ENCODE measurements at places on chromosomes 7 and 10.
A peak's percentile ranks its signal among the peaks of the same experiment; 100 is the strongest.

DNA sequence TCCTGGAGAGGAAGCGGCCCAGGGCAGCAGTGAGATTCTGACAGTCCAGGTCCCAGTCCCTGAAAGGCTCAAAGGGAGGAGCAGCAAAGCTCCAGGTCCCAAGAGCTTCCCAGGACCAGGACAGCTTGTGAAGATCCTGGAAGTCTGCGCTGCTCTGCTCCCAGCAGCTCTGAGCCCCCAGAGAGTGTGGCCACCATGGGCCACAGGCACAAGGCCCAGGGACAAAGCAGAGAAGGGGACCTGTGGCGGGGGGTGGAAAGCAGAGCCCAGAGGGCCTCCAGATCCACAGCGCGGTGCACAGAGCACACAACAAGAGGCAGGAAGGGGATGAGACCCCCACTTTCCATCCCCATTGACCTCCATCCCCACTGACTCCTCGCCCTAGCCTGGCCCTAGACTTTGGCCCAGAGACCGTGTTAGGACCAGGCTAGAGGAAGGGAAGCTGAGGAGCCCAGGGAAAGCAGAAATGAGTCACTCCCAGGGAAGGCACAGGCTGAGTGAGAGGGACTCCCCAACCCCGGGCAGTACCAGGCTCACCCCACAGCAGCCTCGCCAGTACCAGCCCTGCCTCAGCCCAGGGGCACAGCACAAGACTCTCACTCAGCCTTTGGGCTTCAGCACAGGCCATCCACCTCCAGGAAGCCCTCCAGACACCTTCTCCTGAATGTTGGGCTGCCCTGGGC, 75.5 kb downstream of the GRID1 start:
- no peak for DNase-seq

- no peak for DNase-seq
These were observed 42.3 kb downstream of the COA1 start for GRCh38 chr7:43686991-43687390.

DNA sequence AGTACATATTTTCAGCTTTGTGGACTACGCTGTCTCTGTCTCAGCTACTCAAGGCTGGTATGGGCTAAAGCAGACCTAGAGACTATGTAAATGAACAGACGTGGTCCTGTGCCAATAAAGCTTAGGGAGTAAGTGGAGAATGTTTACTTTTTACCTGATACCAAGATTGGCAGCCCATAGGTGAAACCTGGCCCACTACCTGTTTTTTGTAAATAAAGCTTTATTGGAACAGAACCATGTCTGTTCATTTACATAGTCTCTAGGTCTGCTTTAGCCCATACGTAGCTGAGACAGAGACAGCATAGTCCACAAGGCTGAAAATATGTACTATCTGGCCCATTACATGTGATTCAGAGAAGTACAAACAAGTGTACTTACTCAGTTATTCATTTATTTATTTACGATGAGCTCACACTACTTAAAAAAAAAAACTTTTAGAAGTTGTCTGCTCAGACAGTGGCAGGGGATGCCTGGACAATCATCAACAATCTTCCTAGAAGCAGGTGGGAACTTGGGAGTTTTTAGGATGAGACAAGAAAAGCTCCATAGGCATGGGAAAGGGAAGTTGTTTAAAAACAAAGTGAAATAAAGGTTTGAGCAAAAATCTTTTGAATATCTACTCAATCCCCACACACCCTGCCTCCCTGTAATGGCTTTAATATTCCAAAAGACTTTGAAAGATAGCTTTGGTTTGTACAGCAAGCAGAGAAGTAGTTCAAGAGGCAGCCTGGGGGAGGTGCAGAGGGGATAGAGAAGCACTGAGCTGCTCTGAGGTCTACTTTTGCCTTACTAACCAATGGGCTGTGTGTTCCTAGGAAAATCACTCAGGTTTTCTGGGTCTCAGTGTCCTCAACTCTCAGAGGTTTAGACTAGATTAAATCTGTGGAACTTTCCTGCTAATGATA, 114.4 kb upstream of the AFAP1L2 start:
- DNase-seq: no peak

GRCh38 chr10:123570898-123571515, 95.1 kb upstream of the GPR26 start:
- no peak for DNase-seq

GRCh38 chr7:110358028-110358427, 732.9 kb upstream of the LRRN3 start:
- DNase-seq: no peak

- DNase-seq: no peak
These were observed 744.0 kb downstream of the PHTF2 start for GRCh38 chr7:78542541-78542940.

GRCh38 chr10:80459047-80459865, 5.1 kb downstream of the TSPAN14 start:
- peak; percentile 70 for DNase-seq

DNA sequence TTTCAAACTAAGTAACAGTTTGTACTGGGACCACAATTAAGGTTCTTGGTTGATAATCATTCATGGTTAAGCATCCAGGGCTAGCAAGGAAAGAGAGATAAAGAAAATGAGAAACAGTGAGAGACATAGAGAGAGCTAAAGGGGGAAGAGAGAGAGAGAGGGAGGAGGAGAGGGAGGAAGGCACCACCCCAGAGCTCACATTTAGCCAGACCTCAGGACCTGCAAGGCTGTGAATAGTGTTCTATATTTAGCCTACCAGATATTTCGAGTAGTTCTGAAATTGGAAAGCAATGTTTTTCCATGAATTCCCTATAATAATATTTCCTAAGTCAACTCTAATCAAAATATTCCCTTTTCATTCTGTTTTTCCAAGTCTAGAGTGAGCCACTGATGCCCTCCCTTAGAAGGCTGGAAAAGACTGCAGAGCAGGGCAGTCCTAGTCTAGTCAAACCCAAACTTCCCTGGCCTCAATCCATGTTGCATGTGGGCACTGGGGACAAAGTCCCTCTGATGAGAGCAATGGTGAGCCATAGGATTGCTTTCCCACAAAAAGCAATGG, 119.4 kb upstream of the INHBA start:
- no peak for DNase-seq

- no peak for DNase-seq
These were observed at the start of gene HOXA10 for GRCh38 chr7:27173956-27174873. Gene HOXA10, minus strand, starts transcription at chr7:27174320. Its CDS starts 14 bp downstream, at chr7:27174306.

- DNase-seq: peak; percentile 65
These were observed 8.3 kb downstream of the PI4K2A start for GRCh38 chr10:97648562-97649404.

DNA sequence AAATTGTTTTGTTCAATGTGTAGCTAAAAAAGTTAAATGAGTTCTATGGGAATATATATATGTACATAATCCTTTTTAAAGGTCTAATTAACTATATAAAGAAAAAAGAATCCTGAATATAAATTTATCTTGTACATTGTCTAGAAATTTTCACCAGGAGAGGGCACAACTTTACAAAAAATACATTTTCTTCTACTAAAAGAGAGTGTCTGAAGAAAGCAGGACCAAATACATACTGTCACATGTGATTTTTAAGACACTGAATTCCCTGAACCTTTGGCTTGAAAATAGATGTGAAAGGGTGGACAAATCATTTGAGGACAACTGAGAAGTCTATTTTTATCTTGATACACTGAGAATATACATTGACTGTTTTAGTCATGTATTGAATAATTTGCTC, 204.3 kb downstream of the DGKB start:
- peak; percentile 13 for DNase-seq

DNA sequence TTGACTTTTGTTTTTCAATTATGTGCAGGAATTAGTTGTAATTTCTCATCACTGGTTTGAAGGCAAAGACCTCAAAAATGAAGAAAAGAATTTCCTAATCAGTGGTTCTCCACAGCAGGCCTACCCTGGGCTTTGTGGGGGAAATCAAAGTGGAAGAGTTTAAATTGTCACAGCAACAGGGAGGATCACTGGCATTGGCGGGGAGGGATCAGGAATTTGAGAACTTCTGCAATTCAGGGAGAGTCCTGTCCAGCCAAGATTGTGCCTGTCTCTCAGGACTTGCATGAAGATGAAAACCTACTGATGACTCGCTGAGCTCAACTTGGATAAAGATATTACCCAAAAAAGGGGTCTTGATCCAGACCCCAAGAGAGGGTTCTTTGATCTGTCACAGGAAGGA, 70.1 kb downstream of the HACD1 start:
- no peak for DNase-seq

GRCh38 chr7:44727158-44727936, 21.3 kb upstream of the ZMIZ2 start:
- DNase-seq: peak; percentile 83

DNA sequence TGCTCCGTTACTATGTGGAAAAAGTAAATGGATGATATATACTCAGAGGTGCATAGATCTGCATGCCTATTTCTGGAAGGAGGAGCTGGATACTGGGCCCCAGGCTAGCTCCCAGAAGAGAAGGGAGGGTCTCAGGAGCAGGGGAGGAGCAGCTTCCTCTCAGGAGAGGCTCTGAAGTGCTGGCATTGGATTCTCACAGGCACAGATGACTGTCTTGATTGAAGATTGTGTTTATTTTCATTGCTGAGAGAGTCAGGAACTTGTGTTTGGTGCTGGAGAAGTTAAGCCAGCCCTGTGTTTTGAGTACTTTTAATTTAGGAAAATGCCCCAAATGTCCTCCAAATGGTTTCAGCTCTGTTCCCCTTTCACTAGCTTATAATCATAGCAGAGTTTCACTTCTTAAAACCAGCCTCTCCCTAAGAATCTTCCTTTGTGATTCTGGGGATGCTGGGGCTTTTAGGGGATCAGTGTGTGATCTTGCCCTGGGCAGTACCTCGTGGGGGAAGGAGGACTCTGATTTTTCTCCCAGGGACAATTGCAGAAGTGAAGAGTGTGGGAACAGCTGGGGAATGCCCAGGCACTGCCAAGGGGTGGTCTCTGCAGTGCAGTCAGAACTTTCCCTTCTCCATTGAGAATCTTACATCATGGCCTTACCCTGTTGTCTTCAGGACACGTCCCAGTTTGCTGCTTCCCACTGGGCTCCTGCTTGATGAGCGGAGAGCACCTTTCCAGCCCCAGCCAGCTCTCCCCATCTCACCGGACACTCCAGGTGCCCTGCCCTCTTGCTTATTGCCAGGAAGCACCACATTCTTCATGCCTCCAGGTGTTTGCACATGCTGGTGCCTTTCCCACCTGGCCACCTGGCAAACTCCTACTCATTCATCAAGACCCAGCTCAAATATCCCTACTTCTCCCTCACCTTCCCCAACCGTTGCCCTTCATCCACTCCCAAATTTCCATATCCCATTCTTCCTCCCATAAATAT, 102.8 kb downstream of the ARHGAP22 start:
- no peak for DNase-seq

GRCh38 chr7:93569189-93569588, 5.3 kb downstream of the CALCR start:
- DNase-seq: no peak
